ENCODE measurements at places on chromosomes 16 and 17. TPM values are rescaled to one million over a fixed set of nuclear protein-coding genes. Genes with fewer than 3 reads are reported as not detected.

Gene GLTPD2
- not detected for total RNA-seq

Gene MSLN
- not detected for total RNA-seq

Gene HSPB9
- not detected for total RNA-seq

DNA sequence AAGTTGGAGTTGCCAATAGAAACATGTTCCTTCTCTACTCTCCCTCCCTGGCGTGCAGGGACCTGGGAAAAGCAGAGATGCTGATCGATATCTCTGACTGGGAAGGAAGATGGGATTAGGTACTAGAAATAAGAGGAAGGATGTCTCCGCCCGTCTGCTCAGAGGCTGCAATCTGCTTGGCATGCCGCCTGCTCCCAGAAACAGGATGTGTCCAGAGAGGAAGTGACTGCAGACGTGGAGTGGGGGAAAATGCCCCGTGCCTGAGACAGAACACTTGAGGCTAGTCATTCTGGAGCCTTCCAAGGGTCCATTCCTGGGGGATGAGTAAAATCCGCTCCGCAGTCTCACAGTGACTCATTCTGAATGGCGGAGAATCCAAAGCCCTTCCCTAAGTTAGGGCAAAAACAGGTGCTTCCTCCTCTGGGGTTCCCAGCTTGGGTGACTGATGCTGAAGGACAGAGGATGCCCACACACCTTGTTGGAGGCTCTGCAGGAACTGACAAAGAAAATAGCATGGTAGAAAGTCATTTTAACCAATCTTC, 45.0 kb upstream of the SMURF2 start:
- no peaks in the 10 kb centered on the region for H3K36me3 ChIP-seq
- peak; percentile 100 for DNase-seq
- H3K4me3 ChIP-seq, result peak overlapping the region; percentile 41

GRCh38 chr17:59420901-59421300, 89.4 kb downstream of the YPEL2 start:
- H3K36me3 ChIP-seq, result no peaks in the 10 kb centered on the region
- no peak for DNase-seq
- H3K27me3 ChIP-seq, result peaks cover under 1% of the 10 kb centered on the region
- H3K27ac ChIP-seq, result no peak overlapping the region
- H3K4me3 ChIP-seq, result no peak overlapping the region
- peaks cover 4% of the 10 kb centered on the region for H3K4me1 ChIP-seq

- H3K36me3 ChIP-seq, result no peaks in the 10 kb centered on the region
- no peak overlapping the region for H3K4me3 ChIP-seq
- no peak for DNase-seq
- H3K4me1 ChIP-seq, result no peaks in the 10 kb centered on the region
- peaks cover 2% of the 10 kb centered on the region for H3K27me3 ChIP-seq
Measured at GRCh38 chr17:65297916-65298315, 160.7 kb downstream of the RGS9 start.

DNA sequence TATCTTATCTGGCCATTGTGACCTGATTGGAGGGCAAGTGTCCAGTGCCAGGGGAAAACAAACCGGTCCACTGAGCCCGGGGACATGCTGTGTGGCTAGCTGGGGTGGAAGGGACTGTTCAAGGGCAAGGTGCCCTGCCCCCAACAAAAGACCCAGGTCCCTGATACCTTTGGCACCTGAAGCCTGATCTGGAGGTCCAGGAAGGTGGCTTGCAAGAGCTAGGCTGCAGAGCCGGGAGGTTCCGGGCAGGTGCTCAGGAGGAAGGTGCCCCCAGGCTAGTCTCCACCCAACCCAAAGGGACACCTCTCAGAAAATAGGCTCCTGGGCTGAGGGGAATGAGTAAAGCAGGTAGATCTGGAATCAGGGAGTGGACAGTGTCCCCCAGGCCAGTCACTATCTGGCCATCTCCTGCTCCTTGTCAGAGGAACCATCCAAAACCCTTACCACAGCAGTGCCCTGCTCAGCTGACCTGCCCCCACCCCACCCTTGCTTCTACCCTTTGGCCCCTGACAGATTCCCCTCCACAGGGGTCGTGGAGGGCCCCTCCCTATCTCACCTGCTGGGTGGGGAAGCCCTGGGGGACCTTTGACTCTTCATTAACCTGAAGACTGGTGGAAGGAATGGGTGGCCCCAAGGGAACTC, 6.2 kb downstream of the NAT9 start:
- no peaks in the 10 kb centered on the region for H3K27me3 ChIP-seq
- peaks cover 22% of the 10 kb centered on the region for H3K36me3 ChIP-seq
- H3K27ac ChIP-seq, result no peak overlapping the region
- peaks cover 11% of the 10 kb centered on the region for H3K4me1 ChIP-seq
- no peak overlapping the region for H3K4me3 ChIP-seq

DNA sequence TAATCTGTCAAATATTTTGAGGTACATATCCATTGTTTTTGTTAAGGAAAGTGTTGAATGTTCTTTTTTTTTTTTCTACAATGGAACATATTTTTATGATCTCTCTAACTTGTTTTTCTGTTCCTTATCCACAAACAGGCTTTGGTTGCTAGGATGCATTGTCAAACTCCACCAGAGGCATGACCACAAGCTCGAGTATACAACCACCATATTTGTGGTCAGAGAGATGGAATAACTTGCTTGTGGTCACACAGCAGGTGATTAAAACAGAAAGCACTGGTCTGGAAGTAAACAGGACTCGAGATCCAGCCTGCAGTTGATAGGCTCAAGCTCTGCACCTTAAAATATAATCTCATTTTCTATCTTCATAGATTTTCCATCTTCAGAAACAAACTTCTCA, 105.8 kb upstream of the ADAMTS18 start:
- no peak overlapping the region for H3K4me3 ChIP-seq
- no peaks in the 10 kb centered on the region for H3K4me1 ChIP-seq
- H3K27me3 ChIP-seq, result no peaks in the 10 kb centered on the region

GRCh38 chr16:72895951-72896350, 152.0 kb downstream of the ZFHX3 start:
- DNase-seq, result no peak
- H3K4me1 ChIP-seq, result peaks cover 9% of the 10 kb centered on the region
- peaks cover 2% of the 10 kb centered on the region for H3K36me3 ChIP-seq
- H3K4me3 ChIP-seq, result no peak overlapping the region

DNA sequence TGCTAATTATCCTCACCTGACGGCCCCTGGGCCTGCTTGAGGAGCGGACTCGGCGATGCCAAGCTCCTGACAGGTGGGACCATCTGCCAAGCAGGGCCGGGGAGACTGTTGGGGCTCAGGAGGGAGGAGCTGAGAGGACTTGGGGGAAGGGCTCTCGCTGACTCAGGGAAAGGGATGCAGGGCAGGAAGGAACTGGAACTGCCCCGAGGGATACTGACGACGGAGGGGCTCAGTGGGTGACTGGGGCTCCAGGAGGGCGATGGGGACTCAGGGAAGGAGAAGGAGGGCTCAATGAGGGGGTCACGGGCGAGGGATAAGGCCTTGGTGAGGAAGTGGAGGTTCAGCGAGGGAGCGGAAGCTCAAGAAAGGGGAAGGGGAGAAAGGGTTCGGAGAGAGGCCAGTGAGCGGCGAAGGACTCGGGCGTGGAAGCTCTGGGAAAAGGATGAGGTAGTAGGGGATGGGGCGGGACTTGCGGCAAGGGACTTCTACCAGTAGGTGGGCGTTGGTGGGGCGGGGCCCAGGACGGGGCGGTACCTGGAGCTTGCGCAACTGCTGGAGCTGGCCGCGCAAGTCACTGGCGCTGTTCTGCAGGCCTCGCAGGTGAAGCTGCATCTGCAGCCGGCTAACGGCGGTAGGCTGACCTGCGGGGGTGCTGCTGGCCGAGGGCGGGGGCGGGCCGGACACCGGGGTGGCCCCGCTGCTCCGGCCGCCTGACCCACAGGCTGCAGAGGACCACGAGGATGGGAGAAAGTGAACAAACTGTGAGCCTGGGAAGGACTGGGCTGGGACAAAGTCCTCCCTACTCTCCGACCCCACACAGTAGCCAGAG, 46.5 kb downstream of the SRCIN1 start:
- no peak overlapping the region for H3K4me3 ChIP-seq
- DNase-seq, result peak; percentile 33
- no peak overlapping the region for H3K27ac ChIP-seq
- peaks cover 63% of the 10 kb centered on the region for H3K27me3 ChIP-seq
- no peaks in the 10 kb centered on the region for H3K36me3 ChIP-seq

DNA sequence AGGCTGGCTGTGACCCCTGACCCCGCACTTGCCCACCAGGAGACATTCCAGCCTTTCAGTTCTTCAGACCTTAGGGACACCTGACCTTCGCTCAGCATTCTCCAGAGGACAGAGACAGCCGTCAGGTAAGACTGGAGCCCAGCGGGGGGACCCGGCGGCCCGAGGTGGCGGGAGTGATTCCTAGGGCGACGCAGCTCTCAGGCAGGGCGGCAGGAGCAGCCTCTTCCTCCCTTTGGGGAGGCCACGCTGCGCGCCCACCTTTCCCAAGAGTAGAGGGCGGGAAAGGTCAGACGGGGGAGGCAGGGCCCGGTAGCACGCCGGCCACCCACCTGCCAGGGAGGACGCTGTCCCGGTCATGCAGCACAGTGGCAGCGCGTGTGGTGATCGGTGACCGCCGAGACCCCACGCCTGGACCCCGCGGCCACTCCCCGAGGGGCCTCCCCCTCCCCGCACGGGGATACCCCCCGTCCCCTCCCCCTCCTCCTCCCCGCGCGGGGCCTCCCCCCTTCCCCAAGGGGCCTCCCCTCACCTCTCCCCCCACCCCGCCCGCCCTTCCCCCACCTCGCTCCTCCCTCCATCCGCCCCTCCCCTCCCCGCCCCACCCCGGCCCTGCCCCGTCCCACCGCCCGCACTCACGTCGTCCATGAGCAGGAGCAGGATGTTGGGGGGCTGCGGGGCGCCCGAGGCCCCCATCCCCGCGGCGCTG, 472 bp downstream of the GALNS start:
- DNase-seq, result no peak
- peaks cover 4% of the 10 kb centered on the region for H3K4me1 ChIP-seq
- no peaks in the 10 kb centered on the region for H3K27me3 ChIP-seq
- peak overlapping the region; percentile 50 for H3K4me3 ChIP-seq

DNA sequence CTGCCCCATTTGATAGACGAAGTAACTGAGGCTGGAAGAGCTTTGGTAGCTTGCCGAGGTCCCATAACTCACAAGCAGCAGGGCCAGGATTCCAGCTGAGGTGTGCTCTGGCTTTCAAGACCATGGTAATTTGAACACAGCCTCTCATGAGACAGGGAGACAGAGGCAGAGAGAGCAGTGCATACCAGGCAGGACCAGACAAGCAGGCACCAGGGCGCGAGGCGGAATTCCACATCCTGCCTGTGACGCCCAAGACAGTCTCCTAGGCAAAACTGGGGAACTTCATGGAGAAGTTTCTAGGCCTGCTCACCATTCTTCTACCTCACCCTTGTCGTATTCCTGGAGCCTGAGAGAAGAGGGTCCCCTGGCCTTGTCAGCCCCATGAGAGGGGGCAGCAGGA, 19.2 kb downstream of the SDK2 start:
- H3K27me3 ChIP-seq, result no peaks in the 10 kb centered on the region
- DNase-seq, result no peak
- H3K4me3 ChIP-seq, result no peak overlapping the region
- H3K4me1 ChIP-seq, result no peaks in the 10 kb centered on the region
- no peaks in the 10 kb centered on the region for H3K36me3 ChIP-seq
- H3K27ac ChIP-seq, result no peak overlapping the region

- H3K27me3 ChIP-seq, result peaks cover 2% of the 10 kb centered on the region
- no peak overlapping the region for H3K4me3 ChIP-seq
- no peaks in the 10 kb centered on the region for H3K36me3 ChIP-seq
- peak; percentile 64 for DNase-seq
- peaks cover 6% of the 10 kb centered on the region for H3K4me1 ChIP-seq
Measured at GRCh38 chr16:66483689-66484452, 56.8 kb downstream of the BEAN1 start.

GRCh38 chr17:50807009-50807408, 28.4 kb upstream of the WFIKKN2 start:
- no peak overlapping the region for H3K4me3 ChIP-seq
- H3K27ac ChIP-seq, result no peak overlapping the region
- no peaks in the 10 kb centered on the region for H3K4me1 ChIP-seq
- no peak for DNase-seq
- no peaks in the 10 kb centered on the region for H3K27me3 ChIP-seq

GRCh38 chr16:31260136-31260931, 559 bp downstream of the ITGAM start:
- H3K27me3 ChIP-seq, result no peaks in the 10 kb centered on the region
- DNase-seq, result no peak

DNA sequence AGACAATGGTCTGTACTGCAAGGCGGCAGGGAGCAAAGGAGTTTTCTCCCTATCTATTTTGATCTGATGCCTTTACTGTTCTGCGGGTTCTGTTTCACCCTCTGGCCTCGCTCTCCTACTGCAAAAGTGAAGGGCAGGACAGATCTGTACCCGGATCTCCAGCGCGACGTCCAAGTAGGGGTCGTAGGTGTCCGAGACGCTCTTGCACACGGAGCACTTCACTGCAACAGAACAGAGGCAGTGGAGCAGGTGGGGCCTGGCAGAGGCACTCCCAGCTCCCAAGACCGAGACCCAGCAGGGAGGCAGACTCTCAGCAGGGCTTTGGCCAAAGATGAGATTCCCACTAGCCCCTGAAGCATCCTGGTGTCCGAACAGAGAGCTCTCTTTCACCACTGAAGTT, 19.8 kb downstream of the USP36 start:
- H3K27ac ChIP-seq, result no peak overlapping the region
- DNase-seq, result no peak
- H3K4me1 ChIP-seq, result peaks cover 8% of the 10 kb centered on the region
- H3K4me3 ChIP-seq, result no peak overlapping the region
- H3K36me3 ChIP-seq, result peaks cover 34% of the 10 kb centered on the region

GRCh38 chr16:48075398-48075797, 80.4 kb downstream of the ABCC12 start:
- H3K4me3 ChIP-seq, result no peak overlapping the region
- no peaks in the 10 kb centered on the region for H3K27me3 ChIP-seq
- DNase-seq, result peak; percentile 64
- no peak overlapping the region for H3K27ac ChIP-seq
- H3K4me1 ChIP-seq, result no peaks in the 10 kb centered on the region
- no peaks in the 10 kb centered on the region for H3K36me3 ChIP-seq

DNA sequence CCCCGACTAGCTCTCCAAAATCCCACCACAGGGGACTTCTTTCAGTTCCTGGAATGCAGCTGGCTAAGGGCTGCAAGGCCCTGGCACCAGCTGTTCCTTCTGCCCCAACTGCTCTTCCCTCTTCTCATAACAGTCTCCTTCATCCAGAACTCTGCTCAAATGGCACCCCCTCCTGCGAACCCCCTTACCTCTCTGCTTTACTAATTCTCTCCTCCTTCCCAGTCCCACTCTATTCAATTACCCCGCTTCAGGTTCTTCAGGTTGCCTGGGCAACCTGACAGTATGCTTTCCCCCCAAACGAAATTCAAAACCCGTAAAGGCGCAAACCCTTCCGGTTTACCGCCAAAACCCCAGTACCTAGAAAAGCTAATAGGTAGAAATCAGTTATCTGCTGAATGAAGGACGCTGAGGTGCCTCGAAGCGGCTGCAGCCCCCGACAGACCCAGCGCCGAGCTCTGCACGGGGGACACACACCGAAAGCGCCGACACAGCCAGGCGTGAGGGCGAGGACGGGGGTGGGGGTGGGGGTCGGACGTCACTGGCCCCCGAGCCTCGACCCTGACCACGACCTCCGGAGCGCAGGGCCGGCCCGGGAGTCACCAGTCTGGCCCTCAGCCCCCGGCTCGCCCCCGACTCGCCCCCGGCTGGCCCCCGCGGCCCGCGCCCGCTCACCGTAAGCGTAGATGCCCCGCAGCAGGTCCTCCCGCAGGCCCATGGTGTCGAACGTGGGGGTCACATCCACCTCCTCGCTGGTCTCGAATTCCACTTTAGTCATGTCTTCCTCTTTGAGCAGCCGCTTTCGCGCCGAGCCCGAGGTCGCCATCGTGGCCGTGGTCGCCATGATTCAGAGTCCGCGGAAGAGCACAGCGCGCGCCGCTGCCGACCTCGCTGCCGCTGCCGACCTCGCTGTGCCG, 550 bp downstream of the EIF4A3 start:
- DNase-seq, result peak; percentile 18
- peaks cover 13% of the 10 kb centered on the region for H3K36me3 ChIP-seq
- peak overlapping the region; percentile 96 for H3K27ac ChIP-seq
- peak overlapping the region; percentile 95 for H3K4me3 ChIP-seq

GRCh38 chr16:3861808-3862451, 18.6 kb downstream of the CREBBP start:
- no peaks in the 10 kb centered on the region for H3K27me3 ChIP-seq
- H3K27ac ChIP-seq, result no peak overlapping the region
- H3K4me3 ChIP-seq, result no peak overlapping the region
